ENCODE measurements at places on chromosomes 5 and 9.

GRCh38 chr9:130495067-130495466, 50.3 kb downstream of the ASS1 start:
- DNase-seq, result no peak

DNA sequence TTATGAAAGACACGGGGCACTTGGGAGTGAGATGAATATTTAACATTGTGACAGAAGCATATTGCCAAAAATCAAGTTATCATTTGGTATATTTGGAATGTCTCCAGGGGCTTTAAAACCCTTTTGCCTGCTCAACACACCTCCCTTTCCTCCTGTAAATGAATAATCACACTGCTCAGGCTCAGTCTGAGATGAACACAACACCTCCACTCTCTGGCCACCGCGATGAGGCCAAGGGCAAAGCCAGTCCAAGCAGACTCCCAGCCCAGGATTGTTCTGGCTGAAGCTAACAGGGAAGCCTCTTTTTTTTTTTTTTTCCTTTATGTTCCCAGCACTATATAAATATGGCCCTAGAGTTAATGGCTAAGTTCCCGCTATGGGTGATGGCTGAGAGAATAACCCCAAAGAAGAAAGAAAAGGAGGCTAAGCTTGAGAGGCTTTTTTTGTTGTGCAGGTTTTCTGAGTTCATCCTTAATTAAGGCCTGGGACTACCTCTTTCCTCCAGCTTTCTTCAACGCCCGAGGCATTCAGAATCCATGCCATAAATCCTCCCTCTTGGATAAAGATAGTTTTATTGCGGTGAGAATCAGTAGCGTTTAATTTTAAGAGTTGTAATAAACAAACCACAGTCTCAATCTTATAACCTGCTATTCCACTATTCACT, 10.5 kb upstream of the ERAP1 start:
- DNase-seq, result no peak

- no peak for DNase-seq
Measured at GRCh38 chr5:921456-922435, 29.1 kb downstream of the TRIP13 start.

- DNase-seq, result peak; percentile 98
Measured at GRCh38 chr9:129460323-129461261, 160.3 kb downstream of the C9orf50 start.

DNA sequence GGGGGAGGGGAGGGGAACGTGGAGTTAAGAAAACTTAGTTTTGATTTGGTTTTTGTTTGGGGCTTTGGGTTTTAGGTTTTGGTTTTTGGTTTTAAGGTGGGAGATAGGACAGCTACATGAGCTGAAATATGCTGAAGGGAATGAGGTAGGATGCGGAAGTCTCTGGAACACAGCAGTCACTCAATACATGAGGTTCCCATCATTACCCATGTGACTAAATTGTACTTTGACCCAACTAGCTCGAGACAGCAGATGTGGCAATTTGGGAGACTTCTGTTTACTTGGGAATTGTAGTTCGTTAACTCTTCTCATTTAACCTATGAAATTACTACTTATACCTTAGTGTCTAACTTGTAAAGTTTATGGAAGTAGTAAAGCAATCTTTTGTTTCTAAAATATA, 124.2 kb downstream of the TLE1 start:
- no peak for DNase-seq

GRCh38 chr5:122258241-122258640, 53.8 kb upstream of the SNCAIP start:
- no peak for DNase-seq

DNA sequence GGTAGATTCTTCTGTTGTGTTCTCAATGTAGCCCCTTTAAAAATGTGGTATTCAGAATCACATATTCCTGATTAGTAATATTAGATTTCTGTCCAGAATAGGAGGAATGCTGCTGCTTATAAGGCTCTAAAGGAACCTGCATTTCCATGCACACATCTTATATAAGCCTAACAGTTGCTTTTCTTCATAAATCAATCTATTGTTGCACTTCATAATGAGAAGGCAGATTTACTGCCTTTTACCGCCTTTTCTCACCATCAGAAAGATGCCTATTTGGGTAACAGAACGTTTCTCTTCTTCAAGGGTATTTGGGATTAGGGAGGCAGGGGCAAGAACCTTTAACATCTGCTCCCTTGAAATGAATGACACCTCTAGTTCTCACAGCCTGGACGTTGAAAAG, 243.4 kb downstream of the MLLT3 start:
- no peak for DNase-seq

DNA sequence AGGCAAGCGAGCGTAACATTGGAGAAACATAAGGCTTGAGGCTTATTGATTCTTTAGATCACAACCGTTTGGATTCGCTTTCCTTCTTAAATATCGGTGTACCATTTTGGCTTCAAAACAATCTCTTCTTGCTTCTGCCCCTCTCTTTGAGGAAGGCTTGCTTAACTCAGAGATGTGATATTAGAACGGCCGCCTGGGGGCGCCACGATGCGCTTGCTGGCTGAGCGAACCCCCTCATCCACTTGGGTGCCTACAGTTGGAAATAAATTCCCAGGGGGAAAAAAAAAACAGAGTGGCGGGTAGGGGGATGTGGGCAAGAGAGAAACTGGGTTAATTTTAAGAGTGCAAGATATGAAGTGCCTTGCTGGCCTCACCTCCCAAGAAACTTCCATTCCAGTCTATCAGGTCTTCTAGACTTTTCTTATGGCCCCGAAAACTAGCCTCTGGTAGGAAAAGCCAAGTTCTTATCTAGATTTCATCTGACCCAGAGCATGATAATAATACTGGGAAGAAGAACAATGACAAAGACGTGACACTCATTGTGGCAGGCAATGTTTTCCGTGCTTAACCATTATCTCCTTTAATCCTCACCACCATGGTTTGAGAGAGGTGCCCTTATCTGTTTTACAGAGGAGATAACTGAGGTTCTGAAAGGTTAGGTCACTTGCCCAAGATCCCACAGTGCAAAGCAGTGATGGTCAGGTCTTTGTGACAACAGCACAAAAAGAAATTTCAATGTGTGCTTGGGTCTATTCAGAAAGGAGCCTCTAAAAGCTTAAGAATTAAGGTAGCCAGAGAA, 115.8 kb downstream of the DPYSL3 start:
- no peak for DNase-seq

DNA sequence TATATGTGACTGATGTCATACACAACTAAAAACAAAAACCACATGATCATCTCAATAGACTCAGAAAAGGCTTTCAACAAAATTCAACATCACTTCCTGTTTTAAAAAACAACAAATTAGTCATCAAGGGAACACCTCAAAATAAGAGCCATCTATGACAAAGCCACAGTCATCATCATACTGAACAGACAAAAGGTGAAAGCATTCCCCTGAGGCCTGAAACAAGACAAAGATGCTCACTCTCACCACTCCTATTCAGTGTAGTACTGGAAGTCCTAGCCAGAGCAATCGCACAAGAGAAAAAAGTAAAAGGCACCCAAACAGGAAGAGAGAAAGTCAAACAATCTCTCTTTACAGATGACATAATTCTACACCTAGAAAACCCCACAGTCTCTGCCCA, 893.5 kb upstream of the EDIL3 start:
- DNase-seq, result peak; percentile 1

- peak; percentile 60 for DNase-seq
Measured at GRCh38 chr5:100828071-100828897, 74.8 kb downstream of the ST8SIA4 start.

GRCh38 chr9:37727013-37727412, 26.6 kb upstream of the TRMT10B start:
- no peak for DNase-seq

- no peak for DNase-seq
Measured at GRCh38 chr5:97547999-97548738, 365.1 kb upstream of the RIOK2 start.

DNA sequence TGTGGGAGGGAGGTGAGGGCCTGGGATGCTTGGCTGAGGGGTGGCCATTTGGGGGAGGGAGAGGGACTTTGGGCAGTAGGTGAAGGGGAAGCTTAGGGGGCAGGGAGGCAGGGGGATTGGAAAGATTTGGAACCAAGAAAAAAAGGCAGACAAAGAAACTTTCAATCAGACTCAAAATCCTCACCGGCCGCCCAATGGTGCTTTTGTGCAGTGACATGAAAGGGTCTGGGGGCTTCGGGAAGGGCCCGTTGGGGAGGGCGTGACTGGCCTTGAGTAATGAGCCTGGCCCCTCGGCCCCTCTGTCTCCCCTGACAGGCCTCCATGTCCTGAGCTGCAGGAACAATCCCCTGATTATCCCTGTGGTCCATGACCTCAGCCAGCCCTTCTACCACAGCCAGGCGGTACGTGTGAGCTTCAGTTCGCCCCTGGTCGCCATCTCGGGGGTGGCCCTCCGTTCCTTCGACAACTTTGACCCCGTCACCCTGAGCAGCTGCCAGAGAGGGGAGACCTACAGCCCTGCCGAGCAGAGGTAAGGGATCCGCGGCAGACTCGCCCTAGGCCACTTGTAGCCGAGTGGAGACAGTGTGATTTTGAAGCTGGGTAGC, 181.1 kb downstream of the PAPPA start:
- DNase-seq, result no peak

GRCh38 chr5:177113566-177114424, 19.8 kb upstream of the NSD1 start:
- peak; percentile 66 for DNase-seq

GRCh38 chr5:166068547-166069335, 2222.7 kb upstream of the WWC1 start:
- DNase-seq, result no peak

DNA sequence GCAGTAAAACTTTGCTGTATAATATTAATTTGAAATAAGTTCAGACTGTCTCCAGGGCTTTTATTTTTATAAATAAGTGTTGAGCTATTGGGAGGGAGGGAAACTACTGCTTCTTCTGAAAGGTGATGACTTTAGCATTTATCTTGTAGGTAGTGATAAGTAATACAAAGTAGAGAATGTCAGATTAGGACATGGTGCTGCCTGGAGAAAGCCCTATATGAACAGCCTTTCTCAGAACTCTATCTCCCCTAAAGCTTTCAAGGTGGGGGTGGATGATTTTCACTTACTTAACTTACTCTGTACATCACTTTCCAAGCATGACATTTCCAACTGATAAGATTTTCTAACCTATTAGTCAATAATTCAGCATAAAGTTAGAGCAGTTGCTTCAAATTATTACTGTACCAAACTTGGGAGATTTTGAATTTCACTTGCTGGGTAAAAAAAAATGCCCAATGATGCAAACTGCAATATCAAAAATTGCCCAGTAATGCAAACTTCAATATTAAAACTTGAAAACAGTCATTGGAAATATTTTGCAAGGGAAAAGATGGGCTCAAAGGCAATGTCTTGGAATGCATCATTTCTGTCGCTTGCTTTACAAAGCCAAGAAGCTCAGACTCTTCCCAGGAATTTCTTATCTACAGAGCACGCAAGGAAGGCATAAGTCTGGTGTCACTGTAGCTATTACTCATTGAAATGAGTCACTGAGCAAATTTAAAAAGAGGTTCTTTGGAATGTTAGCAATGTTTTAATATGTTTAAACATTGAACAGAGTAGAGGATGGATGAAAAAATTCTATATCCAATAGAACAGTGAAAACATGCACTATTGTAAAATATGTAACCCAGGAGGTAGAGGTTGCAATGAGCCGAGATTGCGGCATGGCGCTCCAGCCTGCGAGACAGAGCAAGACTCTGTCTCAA, 569.5 kb downstream of the PSAT1 start:
- peak; percentile 89 for DNase-seq

- DNase-seq, result peak; percentile 48
Measured at GRCh38 chr5:66987949-66988838, 208.4 kb downstream of the CD180 start.

GRCh38 chr9:98867429-98868168, 60.1 kb downstream of the GALNT12 start:
- DNase-seq, result peak; percentile 94

GRCh38 chr5:159339460-159339859, 9.2 kb upstream of the IL12B start:
- DNase-seq, result no peak

DNA sequence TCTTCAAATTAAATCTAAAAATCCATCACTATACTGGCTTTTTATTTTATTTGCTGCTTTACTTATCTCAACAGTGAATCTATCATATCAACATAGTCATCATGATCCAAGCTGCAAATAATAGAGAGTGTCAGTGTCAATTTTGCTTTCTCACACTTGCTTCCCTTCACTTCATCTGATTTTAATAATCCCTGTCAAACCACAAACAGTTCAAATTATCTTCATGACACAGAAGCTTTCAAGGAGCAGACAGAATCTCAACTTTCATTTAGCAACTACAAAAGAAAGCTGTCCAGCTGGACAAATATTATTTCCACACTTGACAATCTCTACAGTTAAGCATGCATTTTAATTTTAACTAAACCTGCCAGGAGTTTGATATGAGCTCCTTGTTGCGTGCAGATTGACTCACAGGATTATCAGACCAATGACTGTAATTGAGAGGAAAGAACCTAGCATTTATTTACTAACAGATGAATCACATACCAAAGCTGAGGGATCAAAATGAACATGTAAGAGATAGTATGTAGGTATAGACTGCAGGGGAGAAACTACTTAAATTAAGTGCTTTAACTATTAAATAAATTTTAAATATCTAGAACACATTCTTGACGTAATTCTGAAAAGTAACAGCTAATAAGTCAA, 56.0 kb downstream of the KIAA0825 start:
- DNase-seq, result peak; percentile 22

- DNase-seq, result peak; percentile 64
Measured at GRCh38 chr9:7097785-7098752, 340.3 kb downstream of the KDM4C start.

DNA sequence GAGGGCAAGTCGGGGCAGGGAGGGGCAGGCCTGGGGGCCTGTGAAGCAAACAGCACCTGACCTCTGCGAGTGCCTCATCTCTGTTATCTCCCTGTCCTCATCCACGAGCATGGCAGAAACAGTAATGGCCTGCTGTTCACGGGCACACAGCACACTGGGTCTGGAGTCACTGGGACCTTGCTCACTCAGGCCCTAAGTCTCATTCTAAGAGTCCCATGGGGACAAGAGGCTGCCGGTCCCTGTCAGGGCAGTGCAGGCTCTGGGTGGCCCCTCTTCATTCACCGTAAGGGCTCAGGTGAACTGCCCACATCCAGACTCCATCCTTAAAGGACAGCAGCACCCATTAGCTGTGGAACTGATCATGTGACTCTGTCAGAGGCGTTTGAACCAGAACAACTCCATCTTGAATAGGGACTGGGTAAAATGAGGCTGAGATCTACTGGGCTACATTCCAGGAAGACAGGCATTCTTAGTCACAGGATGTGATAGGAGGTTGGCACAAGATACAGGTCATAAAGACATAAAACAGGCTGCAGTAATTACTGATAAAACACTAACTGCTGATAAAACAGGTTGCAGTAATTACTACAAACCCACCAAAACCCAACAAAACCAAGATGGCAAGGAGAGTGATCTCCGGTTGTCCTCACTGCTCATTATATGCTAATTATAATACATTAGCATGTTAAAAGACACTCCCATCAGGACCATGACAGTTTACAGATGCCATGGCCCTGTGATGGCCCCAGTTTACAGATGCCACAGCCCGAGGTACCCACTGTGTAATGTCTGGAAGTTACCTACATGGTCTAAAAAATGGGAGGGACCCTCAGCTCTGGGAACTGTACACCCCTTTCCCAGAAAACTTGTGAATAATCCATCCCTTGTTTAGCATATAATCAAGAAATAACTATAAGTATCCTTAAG, 28.7 kb downstream of the BICD2 start:
- DNase-seq, result no peak

GRCh38 chr5:60125636-60126035, 232.1 kb upstream of the PDE4D start:
- no peak for DNase-seq
